ENCODE measurements at places on chromosomes 2 and 18.

GRCh38 chr2:216857131-216857550, 2.7 kb downstream of the TNP1 start:
- no peak for DNase-seq

DNA sequence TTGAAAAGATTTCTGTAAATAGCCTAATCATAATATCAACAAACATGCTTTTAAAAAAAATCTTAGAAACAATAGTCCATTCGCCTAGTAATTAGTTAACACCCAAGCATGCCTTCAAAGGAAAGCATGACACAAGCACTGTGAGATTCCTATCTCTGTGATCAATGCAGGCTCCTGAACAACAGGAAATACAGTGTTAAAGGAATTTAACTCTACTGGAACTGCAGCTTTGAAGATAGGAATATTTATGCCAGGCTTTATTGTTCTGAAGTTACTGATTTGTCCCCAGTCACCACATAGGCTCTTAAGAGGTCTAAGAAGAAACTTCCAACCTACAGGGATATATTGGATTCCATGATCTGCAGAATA, 15.4 kb upstream of the FAM124B start:
- no peak for DNase-seq

DNA sequence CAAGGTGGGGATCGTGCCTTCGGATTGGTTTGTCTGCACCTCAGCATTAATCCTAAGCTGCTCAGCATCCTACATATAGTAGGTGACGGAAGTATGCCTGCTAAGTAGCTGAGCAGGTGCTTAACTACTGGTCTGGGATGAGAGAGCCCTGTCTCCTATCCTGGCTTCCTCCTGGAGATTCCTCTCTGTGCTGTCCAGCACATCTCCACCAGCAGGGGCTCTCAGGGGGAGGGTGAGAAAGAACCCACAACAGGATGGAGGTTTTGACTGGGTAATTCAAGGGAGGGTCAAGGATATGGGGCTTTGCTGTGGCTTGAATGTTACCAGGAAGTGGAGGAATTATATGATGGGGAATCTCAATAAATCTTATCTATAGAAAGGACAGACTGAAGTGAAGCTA, 45.4 kb upstream of the KIF5C start:
- DNase-seq, result no peak

DNA sequence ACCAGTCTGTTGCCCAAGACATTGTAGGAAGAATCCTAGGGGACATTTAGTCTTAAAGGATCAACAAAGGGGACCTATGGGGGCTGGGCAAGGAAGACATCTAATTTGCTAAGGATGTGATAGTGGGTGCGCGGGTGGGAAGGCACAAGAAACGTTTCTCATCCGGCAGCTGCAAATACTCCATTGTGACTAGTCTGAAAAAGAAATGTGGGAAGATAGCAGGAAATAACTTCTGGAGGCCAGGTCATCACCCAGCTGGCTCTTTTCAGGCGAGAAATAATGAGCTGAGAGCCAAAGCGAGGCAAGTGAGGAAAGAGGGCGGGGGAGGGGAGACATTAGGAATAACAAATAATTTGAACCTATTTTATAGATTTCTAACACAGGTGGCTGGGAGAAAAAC, 70.3 kb upstream of the NCK2 start:
- no peak for DNase-seq

DNA sequence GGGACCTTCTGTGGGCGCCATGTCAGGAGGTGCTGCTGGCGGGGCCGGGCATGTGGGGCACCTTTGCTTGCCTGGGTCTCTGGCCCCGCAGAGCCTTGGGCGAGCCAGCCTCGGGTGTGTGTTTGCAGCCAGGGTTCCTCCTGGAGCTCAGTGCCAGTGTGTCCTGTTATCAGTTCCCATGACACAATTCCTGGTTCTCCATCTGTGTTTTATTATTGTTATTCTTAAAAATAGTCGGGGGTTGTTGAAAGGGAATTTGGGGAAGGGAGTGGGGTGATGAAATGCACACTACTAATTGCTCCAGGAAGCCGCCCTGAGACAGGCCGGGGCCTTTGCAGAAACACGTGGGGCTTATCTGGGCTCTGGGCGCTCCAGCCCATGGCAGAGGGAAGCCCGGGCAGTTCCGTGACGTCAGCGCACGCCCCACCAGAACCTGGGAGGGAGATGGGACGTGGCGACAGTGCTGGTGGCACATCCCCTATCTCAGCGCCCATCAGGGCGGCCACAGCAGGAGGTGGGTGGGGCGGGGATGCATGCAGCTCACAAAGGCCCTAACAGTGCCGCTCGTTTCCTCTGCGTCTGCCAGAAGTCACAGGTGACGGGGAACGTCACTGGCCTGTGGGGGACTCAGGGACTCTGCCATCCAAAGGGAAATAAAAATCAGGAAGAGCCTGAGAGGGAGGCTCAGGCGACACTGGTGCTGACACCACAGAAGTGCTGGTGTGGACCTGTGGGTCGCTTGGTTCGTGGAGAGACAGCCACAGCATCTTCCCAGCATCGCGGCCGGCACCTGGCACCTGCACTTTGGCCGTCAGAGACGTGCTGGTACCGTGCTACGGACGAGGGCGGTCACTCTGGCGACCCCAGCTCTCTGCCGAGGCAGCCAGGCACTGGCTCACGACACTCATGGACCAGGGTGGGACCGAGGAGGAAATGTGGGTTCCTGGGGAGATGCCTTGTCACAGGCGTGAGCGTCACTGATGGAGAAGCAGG, 131.0 kb downstream of the NFATC1 start:
- DNase-seq, result no peak

DNA sequence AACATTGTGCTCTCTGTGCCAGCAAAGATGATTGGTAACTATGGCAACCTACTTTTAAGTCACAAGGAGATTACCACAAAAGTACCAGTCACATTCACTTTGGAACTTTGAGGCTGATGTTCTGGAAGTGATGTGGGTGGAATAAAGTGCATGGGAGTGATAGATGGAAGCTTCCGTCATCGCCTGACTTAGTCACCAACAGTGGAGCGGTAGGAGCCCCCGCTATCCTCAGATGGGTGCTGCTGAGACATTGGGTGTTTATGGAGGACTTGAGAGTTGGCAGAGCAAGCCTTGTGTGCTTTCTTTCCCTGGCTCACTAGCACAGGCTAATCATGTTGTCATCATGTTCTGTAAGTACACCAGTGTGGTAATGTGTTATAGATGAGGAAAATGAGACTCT, 4.6 kb downstream of the PPP1R7 start:
- DNase-seq, result peak; percentile 60

GRCh38 chr18:8478968-8479370, 130.3 kb upstream of the RAB12 start:
- DNase-seq, result no peak

DNA sequence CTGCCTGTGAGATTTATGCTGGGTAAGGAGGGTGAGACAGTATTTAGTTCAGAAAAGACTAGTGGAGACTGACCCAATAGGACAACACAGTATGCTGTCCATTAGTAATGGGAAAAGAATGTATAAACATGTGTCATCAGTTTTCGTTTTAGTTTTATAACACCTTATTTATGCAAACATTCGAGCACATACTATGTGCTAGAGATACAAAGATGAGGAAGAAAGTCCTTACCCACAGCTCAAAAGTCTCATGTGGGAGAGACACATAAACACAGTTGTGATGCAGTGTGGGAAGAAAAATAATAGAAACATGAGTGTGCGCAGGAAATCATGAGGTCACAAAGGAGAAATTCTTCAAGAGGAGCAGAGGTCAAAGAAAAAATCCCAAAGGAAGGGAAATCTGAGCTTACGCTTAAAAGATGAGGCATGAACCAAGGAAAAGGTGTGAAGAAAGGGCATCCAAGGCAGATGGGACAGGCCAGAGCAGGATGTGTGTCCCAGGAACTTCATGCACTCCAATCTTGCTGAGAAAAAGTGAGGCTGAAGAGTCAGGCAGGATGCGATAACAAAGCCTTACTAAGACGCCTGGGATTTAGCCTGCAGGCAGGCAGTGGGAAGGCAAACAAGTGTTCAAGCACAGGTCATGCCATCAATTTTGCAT, 8.1 kb downstream of the METTL21A start:
- no peak for DNase-seq

DNA sequence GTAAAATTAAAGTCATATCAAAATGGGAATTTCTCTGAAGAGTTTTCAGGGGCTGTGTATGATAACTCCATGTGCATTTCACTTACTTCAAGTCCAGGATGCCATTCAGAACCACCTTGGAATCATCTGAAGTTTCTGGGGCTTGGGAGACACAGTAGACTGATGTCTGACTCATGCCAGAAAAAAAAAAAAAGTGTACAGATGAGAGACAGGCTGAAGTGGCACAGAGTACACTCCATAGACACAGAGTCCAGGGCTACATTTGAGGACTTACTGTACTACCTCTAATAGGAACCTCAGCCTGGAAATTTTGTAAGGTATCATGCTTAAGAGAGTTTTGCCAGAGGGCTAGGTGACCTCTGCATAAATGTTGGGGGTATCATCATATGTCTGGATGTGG, 92.0 kb downstream of the SS18 start:
- no peak for DNase-seq

GRCh38 chr2:135004005-135004746, 43.1 kb downstream of the MAP3K19 start:
- DNase-seq, result peak; percentile 84

GRCh38 chr2:240655931-240656886, 26.5 kb downstream of the AQP12B start:
- DNase-seq, result no peak

DNA sequence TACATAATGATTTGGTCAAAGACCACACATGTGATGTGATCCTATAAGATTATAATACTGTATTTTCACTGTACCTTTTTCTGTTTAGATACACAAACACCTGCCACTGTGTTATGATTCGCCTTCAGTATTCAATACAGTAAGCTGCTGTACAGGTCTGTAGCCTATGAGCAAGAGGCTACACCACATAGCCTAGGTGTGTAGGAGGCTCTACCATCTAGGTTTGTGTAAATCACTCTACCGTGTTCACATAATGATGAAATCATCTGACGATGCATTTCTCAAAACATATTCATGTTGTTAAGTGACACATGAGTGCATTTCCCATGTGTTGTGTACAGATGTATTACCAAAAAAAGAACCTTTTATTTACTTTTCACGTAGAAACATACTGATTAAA, 74.5 kb downstream of the USP40 start:
- no peak for DNase-seq

- no peak for DNase-seq
These were observed 134.9 kb upstream of the ZFP36L2 start for GRCh38 chr2:43361286-43361685.

- DNase-seq, result no peak
These were observed 95.7 kb downstream of the TEX51 start for GRCh38 chr2:126994340-126994777.

DNA sequence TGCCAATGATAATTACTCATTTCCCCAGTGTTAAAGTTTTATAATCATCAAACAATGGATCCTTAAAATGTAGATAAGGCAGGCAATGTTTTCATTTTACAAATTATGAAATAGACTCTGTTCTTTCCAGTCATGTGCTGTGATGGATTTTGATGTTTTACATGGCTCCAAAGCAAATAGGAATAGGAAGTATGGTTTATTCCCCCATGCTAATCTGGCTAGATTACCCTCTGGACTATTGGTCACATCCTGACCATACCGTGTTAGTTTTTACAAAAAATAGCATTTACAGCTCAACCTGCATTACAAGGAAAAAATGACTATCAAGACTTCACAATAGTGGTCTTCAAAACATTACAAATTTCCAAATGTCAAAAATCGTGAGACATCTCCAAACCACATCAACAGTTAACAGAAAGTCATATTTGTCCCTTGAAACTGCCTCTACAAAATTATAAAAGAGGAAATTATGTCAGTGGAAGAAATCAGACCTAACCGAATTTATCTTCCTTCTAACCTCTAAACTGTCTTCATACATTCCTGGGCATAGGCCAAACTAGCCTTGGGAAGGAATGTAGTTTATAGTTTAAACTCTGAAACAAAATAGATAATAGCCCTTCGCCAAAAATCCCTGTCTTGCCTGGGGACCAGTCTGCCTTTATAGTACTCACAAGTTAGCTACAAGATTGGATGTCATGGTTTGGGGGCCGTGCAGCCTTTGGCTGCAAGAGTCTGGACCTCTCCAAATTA, 1941.2 kb upstream of the CELF4 start:
- DNase-seq, result no peak

- DNase-seq, result no peak
These were observed 40.5 kb downstream of the MTHFD2 start for GRCh38 chr2:74238879-74239278.

DNA sequence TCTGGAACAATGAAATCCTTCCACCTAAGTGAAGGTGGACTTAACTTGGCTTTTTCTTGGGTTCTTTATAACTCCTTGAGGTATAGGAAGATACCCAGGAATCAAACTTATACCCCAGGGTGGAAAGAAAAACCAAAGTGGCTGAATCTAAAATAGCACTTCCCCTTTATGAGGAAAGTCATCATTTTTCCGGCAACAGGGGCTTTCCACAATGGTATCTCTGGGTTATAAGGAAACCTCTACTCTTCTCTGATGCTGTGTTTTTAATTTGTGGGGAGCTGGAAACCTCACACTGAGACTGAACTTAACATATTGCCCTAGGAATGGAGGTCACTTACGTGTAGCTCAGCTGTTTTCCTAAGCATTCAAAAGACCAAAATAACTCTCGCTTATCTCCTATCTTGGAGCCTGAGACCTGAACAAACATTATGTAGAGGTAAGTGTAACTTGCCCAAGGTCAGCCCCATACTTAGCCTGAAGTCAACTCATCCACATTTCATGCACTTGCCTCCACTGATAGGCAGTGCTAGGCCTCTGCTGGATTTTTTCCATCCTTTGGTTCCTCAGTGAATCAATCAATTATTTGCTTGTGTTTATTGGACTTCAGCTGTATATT, 117.9 kb downstream of the SETBP1 start:
- DNase-seq, result no peak

DNA sequence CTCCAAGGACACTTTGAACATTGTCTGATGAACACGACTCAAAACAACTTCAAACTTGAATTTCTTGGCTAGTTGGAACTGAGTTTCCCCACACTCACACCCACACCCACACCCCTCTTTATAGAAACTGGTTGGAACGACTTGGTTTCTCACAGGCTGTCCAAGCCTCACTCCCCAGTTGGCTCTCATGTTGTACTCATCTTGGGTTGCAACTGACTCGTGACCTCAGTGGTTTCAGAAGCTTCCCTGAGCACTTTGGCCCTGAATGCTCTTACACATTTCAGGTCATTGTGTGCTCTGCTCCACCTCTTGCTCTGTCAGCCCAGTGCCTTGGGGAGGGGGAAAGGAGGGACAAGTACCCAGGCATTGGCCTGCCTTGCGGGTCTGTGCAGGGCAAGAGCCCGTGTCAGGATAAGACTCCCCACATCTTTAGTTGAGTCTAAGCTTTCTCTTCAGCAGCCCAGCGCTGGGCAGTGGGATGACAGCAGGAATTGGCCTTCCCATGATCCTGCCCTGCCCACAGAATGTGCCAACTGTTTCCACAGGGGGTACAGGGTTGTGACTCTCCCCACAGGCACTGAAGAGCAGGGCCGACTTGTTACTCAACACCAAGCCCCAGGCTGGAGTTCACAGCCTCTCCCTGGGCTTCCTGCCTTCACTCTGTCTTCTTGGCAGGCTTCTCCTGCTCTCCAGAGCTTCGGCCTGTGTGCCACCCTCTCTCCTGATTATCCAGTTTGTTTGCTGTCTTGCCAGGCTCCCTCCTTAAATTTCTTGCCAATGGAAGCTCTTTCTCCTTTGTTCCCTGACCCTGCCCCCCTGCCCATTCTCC, 104.6 kb downstream of the RTN4 start:
- peak; percentile 81 for DNase-seq

- no peak for DNase-seq
These were observed 493.1 kb downstream of the NR4A2 start for GRCh38 chr2:155839436-155839835.

- DNase-seq, result no peak
These were observed 243.6 kb upstream of the SLC39A10 start for GRCh38 chr2:195413422-195413821.
